Urinary bladder (tissue), 4 donors: ENCODE measurements at places on chromosomes 12 and 14. TPM values are rescaled to one million over a fixed set of nuclear protein-coding genes. Genes with fewer than 3 reads are reported as not detected.

Gene GSC
- total RNA-seq = 0.79 TPM

- DNase-seq = no peak
Observed at GRCh38 chr14:105346876-105347586, 32.5 kb downstream of the PACS2 start.

DNA sequence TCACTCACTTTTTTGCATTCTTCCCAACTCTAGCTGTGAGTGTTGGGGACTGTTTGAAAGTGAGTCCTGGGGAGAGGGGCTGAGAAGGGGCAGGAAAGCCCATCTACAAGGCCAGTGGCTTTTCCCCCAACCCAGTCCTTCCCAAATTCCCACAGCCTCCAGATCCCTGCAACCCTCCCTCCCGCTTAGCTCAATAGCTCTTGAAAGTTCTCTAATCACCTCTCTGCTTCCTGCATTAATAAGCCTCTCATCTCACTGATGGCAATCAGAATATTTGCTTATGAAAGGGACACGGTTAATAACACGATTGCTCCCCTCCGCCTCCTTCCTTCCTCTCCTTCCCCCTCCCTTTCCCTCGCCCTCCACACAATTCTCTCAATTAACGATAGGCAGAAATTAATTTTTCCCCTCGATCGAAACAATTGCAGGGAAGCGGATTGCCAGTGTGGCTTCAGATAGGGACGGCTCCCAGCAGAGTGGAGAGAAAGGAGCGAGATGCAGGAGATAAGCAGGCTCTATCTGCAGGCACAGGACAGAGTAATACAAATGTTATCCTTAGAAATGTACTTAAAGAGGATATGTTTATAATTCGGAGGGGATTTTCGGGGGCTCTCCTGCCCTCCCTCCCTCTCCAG lies 15.1 kb upstream of the GPATCH2L start:
- no peak for DNase-seq

Gene C12orf60
- total RNA-seq = 3.6 TPM

Gene ALG10
- total RNA-seq = 23.4 TPM

- no peak for DNase-seq
Observed at GRCh38 chr12:111271674-111272418, 97.0 kb downstream of the PHETA1 start.

DNA sequence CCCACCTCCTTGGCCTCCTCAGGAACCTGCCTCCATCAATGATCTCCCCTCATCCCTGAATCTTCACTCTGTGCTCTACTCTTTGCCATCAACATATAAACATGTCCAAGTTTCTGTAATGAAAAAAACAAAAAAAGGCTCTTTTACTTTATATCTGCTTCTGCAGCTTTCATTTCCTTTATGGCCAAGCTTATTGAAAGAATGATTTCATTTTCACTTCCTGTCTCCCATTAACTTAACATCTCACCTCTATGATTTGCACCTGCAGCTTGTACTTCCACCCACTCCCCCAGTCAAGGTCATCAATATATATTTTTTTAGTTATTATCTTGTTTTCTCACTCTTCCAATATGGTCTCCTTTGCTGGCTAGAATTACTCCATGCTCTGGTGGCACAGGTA lies 15.6 kb upstream of the RNU6-7 start:
- DNase-seq = no peak

DNA sequence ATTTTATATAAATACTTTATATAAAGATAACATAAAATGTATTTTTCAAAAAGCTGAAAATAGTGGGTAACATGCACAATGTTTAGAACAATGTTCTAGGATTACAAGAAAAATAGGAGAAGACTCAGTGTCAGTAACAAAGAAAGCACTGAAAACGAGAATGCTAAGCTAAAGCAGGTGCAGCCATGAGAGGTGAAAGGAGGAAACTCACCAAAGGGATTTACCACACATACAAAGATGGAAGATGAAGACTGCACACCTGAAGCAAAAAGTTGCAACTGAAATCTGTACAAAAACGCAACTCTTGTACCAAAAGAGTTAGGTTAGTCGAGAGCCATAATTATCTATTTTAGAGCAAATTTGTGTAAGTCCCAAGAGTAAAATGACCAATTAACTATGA lies 1176.1 kb downstream of the LRFN5 start:
- no peak for DNase-seq

Gene DPPA3
- total RNA-seq = not detected
